Stimulated activated CD4-positive, alpha-beta T cell treated with anti-CD3 and anti-CD28 coated beads, Interleukin-4, amount 100 ng/mL, for 4 hours (primary cell): ENCODE measurements at places on chromosomes 13 and 19.

GRCh38 chr19:47063874-47064273, 15.4 kb upstream of the TMEM160 start:
- DNase-seq = no peak

DNA sequence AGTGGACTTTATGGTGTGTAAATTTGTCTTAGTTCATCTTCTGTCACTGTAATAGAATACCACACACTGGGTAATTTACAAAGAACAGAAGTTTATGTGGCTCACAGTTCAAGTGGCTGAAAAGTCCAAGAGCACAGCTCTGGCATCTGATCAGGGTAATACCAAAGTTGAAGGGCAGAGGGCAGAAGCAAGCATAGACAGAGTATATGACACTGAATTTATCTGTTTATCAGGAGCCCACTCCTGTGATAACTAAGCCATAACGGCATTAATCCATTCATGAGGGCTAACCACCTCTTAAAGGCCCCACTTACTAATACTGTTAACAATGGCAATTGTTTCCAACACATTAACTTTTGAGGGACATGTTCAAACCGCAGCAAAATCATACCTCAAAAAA, 4.0 kb upstream of the RFXAP start:
- no peak for DNase-seq

DNA sequence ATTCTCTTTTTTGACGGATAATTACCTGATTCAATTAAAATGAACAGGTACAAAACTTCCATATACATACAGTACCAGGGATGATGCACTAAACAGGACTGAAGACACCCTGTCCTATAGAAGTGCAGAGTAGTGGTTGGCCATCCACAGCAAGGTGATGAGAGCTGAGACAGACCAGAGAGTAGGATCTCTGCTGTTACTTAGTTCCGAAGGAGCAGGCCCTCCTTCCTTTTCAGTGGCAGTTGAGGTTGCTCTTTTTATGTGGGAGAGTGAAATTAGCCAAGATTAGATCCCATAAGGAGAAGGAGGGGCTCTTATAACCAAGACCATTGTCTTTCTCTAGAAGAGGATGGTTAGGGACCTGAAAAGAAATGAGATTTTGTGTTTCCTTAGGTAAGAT, 4.0 kb downstream of the PDS5B start:
- DNase-seq = no peak

DNA sequence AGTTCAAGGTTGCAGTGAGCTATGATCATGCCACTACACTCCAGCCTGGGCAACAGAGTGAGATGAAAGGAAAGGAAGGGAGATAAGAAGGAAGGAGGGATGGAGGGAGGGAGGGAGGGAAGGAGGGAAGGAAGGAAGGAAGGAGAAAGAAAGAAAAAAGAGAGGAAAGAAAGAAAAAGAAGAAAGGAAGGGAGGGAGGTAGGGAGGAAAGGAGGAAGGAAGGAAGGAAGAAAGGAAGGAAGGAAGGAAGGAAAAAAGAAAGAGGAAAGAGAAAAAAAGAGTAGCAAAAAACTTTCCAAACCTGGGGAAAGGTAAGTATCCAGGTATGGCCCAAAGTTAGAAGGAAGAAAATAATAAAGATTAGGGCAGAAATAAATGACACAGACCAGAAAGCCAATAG, 7.1 kb downstream of the ZFP14 start:
- DNase-seq = no peak

GRCh38 chr13:77372275-77372674, 45.4 kb upstream of the MYCBP2 start:
- no peak for DNase-seq

DNA sequence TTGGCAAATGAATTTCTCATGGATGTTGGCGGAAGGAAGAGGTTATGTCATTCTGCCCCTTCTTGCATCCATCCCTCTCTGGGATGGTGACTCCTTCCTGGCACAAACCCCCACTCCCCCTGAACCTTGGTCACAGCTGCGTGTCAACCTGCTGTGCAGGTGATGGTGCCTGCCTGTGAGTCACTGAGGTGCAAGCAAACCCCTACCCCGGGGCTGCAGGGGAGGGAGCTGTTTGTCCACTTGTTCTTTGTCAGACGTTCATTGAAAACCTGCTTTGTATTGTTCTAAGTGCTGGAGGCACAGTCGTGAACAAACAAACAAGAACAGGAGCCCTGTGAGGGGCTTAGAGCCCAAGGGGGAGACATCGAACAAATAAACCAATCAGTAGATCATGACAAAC, 2.0 kb upstream of the GAPDHS start:
- no peak for DNase-seq

DNA sequence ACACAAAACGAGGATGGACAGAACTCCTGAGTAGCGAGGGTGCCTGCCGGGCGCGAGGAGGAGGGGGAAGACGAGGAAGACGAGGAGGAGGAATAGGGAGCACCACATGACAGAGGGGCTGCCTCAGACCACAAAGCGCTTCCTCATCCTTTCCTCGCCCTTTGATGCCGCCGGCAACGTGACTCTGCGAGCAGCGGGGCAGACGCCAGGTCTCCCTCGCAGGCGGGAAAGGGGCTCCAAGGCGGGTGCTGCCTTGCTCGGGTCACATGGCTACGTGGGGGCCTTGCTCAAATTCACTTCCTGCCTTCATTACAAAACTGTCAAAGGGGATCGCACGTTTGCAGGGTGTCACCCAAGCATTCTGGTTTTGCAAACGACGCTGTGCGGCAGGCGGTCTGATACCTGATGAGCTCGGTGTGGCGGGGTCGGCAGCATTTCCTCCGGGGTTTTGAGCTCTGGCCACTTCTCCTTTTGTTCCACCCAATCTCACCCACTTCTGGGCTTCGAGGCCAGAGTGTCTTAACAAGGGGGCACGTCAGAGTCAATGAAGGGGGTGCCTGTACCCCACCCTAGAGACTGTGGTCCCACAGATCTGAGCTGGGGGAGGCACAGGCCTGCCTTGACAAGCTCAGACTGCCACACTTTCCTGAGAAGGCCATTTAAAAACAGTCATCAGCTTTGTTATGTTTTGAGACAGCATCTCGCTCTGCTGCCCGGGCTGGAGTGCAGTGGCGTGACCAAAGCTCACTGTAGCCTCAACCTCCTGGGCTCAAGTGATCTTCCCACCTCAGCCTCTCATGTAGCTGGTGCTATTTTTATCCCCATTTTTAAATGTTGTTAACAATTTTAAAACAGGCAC, 14.9 kb downstream of the MAP2K2 start:
- DNase-seq = peak; percentile 72

DNA sequence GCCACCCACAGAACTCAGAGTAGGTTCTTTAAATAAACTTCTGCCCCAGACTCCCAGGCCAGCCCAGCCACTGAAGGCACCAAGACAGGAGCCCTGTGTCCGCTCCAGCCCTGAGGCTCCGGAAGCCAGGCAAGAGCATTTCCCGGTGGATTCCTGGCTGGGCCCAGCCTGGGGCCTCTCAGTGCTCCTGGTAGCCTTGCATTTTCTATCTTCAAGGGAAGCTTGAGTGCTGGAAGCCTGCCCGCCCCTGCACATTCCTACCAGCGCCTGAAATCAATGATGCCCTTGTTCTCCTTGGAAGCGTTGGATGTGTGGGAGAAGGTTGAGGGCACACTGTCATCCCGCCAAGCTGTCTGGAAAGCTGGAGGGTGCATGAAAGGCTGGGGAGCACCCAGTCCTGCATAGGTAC, 70.3 kb downstream of the ALOX5AP start:
- DNase-seq = no peak

DNA sequence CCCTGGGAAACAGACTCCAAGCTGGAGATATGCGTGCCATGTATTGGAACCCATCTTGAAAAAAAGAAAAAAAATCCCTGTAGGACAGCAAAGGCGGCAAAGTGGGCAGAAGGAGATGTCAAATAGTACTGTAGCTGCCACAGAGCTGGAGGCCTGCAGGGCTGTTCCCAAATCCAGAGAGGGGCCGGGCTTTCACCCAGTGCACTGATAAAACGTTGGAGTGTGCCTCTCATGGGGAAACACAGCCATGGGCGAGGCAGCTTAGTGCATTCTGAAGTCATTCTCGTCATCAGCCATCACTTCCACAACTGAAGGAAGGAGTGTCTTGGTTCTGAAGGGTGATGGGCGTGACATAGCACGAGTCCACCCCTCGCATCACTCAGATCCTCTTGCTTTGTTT, 4.8 kb downstream of the SGCG start:
- DNase-seq = no peak

- DNase-seq = no peak
Observed at GRCh38 chr19:9531933-9532332, 6.5 kb downstream of the ZNF426 start.

- DNase-seq = no peak
Observed at GRCh38 chr19:43628646-43629326, 9.4 kb upstream of the ZNF428 start.

DNA sequence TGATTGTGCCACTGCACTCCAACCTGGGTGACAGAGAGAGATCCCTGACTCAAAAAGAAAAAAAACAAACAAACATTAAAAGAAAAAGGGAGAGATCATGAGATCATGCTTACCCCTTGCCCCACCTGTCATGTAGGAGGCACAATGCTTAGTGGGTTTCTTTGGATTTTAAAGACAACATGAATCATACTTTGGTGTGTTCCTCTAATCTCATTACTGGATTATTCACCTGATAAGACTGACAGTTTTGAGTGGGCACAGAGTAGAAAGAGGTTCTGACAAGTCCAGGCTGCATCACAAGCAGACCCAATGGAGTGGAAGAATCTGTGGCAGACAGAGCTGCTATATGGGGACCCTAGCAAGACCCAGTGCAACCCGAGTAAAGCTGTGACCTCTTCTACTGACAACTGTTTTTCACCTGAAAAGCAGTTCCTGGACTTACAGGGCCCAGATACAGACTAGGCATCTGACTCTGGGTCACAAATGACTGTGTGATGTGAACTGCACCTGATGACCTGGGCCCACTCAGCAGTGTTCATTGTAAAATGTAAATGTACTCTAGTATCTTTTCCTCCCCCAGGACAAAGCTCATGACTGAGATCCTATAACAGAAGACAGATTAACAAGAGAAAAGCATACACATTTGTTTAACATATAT, 28.9 kb upstream of the USP12 start:
- DNase-seq = no peak

DNA sequence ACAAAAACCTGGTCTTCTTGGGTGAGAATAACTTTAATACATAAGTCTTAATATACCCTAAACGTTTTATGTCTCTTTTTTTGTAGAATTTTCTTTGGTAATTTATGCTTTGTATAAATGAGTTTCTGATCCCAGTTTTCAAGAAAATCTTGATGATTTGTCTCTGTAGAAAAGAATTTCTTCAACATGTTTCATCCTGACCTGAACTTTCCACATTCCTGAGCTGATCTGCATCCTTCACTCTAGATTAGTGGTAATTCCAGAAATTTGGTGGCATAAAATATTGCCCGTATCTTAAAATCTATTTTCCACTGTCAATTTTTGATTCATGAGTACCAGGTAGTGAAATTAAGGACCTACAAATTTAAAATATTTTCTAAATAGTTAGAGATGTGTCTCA, 16.3 kb downstream of the ZNF714 start:
- DNase-seq = no peak

DNA sequence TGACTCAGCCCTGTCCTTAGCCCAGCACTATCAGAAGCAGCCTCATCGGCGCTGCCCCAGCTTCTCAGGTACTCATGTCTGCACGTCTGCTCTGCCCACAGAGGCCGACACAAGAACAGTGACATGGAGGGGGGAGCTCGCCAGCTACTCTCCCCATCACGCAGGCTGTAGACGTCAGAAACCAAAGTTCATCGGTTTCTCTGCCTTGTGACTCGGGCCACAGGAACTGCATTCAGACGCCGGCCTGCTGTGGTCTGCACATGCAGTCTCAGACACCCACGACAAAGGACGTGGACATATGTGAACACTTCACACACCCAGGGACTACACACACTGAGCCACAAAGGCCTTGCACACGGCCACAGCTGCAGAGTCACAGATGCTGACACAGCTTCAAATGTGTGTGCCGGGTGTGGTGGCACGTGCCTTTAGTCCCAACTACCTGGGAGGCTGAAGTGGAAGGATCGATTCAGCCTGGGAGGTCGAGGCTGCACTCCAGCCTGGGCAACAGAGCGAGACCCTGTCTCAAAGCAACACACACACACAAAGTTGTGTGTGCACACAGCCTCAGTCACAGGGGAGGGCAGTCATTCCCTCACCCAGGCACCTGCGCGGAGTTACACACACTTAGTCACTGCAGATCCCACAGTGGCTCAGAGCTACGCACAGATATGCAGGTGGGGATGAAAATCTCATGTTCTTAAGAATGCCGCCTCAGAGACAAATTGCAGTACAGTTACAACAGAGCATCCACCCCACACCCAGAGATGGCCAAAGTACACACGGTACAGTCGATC, 4.9 kb upstream of the ZFP36 start:
- DNase-seq = peak; percentile 61

- DNase-seq = no peak
Observed at GRCh38 chr13:77533875-77534788, 1.4 kb upstream of the SCEL start.

- no peak for DNase-seq
Observed at GRCh38 chr13:61756031-61756430, 340.4 kb upstream of the PCDH20 start.

- no peak for DNase-seq
Observed at GRCh38 chr13:43139211-43139610, 115.8 kb downstream of the DNAJC15 start.

GRCh38 chr13:23161481-23161825, 19.3 kb upstream of the SGCG start:
- no peak for DNase-seq

DNA sequence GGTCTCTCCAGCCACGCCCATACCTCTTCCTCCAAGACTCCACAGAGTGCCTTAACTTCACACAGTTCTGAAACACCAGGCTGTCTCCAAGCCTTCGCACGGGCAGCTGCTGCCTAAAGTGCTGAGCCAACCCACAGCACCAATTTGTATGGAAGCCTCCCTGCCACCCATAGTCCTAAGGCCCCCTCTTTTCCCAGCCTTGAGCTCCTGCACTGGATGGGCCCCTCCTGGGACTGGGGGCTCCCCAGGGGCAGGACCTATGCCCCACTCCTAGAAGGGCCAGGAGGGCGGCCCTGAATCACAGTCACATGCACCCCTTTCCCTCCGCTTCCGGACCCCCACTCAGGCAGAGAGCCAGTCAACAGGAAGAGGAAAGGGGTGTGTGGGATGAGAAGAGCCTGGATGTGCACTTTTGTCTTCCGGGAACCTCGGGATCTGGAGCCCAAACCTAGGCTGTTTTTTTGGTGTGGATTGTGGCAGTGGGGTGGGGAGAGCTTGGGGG, 5.1 kb upstream of the FCER2 start:
- DNase-seq = no peak

GRCh38 chr13:93225610-93226009, 997 bp upstream of the GPC6 start:
- DNase-seq = no peak

- no peak for DNase-seq
Observed at GRCh38 chr13:97429681-97430081, 4.3 kb upstream of the RAP2A start.

DNA sequence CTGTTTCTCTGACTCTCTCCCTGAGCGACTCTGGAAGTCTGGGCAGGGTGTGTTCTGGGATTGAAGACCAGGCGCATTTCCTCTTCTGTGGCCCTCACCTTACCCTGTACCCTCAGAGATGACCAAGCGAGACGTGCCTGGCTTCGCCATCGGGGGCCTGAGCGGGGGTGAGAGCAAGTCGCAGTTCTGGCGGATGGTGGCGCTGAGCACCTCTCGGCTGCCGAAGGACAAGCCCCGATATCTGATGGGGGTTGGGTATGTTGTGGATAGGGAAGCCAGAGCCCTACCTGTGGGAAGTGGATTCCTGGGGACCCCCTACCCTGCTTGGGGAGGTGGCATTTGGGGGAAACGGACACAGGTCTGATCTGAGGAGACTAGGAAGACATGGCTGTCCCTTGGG, 5.8 kb upstream of the DNM2 start:
- DNase-seq = no peak

- no peak for DNase-seq
Observed at GRCh38 chr13:101230271-101230890, 185.9 kb downstream of the NALCN start.
